ENCODE measurements at places on chromosomes 5 and 9.

- no peak for DNase-seq
These were observed 13.7 kb upstream of the PSMB7 start for GRCh38 chr9:124428751-124429529.

DNA sequence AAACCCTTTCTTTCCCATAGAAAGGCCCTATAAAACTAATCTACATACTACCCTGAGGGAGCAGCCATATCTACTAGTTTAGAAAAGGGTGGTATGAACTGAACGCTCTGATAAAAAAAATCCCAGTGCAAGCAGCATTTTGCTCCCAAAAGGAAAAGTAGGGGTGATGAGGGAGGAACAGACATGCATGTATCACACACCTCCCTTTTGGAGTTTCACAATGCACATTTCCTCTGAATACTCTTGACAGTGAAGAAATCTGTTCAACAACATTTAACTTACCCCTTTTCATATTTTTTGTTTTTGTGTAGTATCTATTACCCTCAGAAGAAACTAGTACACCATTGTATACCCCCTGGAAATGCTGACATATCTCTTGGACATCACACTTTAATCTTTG, 411.4 kb downstream of the MAT2B start:
- no peak for DNase-seq

GRCh38 chr9:135301271-135302263, 178.0 kb upstream of the PPP1R26 start:
- DNase-seq = no peak

DNA sequence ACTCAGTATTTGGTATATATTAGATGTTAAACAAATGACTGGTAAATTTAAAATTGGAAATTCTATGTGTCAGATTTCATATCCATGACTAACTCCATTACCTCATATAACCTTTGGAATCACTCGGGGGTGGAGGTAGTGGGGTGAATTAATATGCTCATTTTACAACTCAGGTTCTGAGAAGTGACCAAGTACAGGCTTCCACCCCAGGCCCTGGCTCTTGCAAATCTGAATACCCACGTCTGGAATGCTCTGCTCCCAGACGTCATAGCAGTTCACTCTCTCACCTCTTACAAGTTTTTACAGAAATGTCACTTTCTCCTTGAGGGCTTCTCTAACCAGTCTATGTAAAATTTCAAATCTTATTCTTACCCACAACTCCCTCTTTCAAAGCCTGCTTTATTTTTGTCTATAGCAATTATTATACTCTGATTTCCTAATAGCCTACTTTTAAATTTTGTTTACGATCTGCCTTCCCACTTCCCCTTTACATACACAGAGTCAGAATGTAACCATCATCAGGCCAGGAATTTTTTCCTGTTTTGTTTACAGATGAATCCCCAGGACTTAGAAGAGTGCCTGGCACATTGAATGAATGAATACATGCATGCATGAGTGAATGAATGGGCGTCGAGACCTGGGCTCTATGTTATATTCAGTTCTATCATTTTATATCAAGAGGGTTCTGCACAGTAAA, 134.1 kb upstream of the IFNE start:
- DNase-seq = peak; percentile 93

DNA sequence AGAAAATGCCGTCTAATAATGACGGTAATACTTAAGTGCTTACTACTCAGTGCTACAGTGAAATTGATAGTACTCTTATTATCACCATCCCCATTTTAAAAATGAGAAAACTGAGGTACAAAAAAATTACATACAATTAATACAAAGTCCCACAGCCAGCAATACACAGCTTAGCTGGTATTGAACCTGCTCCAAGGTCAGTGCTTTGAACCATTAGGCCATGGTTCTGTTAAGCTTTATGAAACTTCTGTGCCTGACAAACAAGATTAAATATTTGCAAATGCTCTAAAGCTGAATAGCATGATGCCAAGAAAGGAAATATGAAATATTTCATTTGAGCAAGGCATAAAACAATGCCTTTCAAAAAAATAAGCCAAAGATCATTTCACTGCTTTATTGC, 357.2 kb downstream of the ARRDC3 start:
- DNase-seq = no peak

GRCh38 chr9:125238915-125239446, 2.2 kb downstream of the HSPA5 start:
- DNase-seq = no peak

GRCh38 chr5:136155761-136156160, 23.1 kb downstream of the SMAD5 start:
- no peak for DNase-seq

DNA sequence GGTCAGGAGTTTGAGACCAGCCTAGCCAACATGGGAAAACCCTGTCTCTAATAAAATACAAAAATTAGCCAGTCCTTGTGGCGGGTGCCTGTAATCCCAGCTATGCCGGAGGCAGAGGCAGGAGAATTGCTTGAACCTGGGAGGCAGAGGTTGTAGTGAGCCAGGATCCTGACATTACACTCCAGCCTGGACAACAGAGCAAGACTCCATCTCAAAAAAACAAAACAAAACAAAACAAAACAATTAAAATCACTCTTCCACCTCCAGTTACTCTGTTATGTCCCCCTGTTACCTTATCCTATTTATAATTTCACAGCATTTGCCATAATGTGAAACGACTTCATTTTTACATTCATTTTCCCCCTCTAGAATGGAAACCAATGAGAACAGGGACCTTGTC, 54.4 kb downstream of the CXXC5 start:
- no peak for DNase-seq

GRCh38 chr5:16625096-16625495, 8.3 kb upstream of the RETREG1 start:
- no peak for DNase-seq

DNA sequence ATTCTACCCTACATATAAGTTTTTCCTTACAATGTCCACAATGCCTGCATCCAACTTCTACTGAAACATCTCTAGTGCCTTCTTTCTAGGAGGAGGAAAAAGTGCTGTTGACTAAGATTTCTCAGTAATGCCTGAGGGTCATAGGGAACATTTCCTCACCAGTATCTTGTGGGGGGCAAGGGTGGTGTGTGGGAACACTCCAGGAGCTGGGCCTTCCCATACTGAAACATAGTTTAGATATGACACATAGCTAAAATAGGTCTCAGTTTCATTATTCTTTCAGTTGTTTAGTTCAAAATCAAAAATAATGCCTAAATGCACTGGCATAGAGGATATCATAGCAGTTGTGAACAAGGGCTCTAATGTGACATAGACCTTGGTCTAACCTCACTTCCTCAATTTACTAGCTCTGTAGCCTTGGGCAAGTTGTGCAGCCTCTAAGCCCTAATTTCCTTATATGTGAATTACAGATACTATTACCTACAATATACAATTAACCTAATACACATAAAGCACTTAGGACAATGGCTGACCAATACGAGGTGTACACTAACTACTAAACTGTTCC, 66.1 kb downstream of the HAPLN1 start:
- no peak for DNase-seq

GRCh38 chr9:134461426-134461982, 135.2 kb downstream of the RXRA start:
- DNase-seq = no peak

- no peak for DNase-seq
These were observed 2.6 kb upstream of the PPARGC1B start for GRCh38 chr5:149727336-149728035.

DNA sequence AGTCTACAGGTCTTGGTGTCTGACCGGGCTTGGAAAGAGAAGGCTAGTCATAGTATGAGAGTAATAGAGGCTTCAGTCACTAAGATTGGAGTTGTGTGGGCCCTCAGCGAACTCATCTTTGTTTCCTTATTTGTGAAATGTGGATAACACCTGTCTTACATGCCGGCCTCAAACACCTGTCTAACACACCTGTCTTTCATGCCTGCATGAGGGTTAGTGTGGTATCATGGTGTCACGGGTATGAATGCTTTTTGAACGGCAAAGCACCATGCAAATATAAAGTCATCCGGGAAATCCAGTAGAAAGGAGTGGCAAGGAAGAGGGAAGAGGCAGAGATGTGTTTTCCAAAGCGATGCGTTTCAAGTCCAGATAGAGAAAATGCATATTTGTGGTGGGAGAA, 25.5 kb downstream of the GRAMD2B start:
- no peak for DNase-seq

DNA sequence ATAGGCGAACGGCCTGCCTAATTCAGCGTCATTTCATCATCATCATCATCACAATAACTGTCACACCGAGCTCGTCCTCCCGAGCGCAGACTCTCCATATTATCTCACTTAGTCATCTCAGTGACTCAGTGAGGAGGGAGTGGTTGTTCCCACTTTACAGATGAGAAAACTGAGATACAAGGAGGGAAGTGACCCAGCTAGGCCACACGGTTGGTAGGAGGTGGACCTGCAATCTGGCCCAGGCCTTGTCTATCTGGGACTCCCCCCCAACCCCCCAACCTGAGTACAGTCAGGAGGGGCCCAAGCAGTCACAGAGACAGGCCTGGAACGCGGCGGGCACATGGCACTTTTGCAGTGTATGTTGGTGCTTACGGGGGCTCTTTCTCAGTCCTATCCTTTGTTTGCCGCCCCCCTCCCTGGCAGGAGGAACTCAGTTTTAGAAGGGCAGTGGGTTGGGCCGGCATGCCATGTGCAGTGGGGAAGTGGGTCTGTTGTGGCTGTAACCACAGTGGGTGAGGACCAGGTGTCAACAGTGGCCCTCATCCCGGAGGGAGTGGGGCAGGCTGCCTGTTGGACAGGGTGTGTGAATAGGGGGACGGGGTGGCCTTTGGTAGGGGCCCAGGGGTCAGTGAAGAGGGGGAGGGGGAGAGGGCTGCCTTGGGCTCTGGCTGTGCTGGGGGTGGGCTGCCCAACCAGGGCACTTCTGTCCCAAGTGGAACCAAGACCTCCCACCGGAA, 1.7 kb upstream of the RXRA start:
- no peak for DNase-seq

GRCh38 chr9:29039258-29039657, 1466.0 kb upstream of the C9orf72 start:
- no peak for DNase-seq

GRCh38 chr9:903886-904285, 62.4 kb downstream of the DMRT1 start:
- DNase-seq = no peak

DNA sequence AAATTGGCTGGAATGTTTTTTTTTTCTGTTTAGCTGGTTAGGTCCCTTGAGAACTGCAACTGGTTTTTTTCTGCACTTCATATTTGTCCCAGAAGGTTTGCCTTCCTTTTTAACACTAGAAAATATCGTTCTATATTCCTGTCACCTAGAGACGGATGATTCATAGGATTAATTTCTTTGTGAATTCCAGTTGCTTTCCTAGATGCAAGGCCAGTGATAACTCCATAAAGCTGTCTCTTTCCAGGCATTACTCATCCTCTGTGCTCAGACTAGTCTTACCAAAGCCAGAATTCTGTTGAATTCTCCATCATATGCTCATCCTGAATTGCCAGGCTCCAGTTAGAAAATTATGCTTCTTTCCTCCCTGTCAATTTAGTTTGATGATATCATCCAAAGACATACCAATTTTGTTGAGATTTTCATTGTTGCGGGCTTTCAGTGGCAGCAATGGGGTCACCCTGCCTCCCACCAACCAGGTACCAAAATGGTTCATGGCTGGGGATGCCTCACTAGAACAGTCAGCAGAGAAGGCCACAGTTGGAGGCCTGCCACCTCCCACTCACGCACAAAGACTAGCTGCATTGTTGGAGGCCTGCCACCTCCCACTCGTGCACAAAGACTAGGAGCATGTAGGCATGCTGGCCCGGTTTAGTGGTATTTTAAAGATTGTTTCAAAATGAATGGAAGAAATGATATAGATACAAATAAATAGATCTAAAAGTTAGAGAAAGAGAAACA, 8.5 kb downstream of the BAAT start:
- DNase-seq = peak; percentile 58

GRCh38 chr9:91188719-91189590, 172.8 kb downstream of the AUH start:
- no peak for DNase-seq

- no peak for DNase-seq
These were observed 51.2 kb upstream of the FSTL4 start for GRCh38 chr5:133663397-133664054.

- DNase-seq = no peak
These were observed 1139.1 kb upstream of the SEMA6A start for GRCh38 chr5:117713585-117714198.

- peak; percentile 57 for DNase-seq
These were observed 54.1 kb downstream of the MRPS30 start for GRCh38 chr5:44862808-44863207.

- peak; percentile 23 for DNase-seq
These were observed 1.0 kb downstream of the FOXE1 start for GRCh38 chr9:97853844-97854695.

Data from kidney glomerular epithelial cell (primary cell).